Mesothelial cell of epicardium (in vitro differentiated cells): ENCODE measurements at places on chromosomes 1 and 21. TPM values are rescaled to one million over a fixed set of nuclear protein-coding genes. Genes with fewer than 3 reads are reported as not detected.

GRCh38 chr1:77283701-77284425 lies 2.0 kb downstream of the AK5 start:
- DNase-seq = no peak
- H3K27me3 ChIP-seq = peaks cover 90% of the 10 kb centered on the region
- H3K4me3 ChIP-seq = peak overlapping the region; percentile 4
- H3K36me3 ChIP-seq = no peaks in the 10 kb centered on the region
- H3K4me1 ChIP-seq = peaks cover 8% of the 10 kb centered on the region

DNA sequence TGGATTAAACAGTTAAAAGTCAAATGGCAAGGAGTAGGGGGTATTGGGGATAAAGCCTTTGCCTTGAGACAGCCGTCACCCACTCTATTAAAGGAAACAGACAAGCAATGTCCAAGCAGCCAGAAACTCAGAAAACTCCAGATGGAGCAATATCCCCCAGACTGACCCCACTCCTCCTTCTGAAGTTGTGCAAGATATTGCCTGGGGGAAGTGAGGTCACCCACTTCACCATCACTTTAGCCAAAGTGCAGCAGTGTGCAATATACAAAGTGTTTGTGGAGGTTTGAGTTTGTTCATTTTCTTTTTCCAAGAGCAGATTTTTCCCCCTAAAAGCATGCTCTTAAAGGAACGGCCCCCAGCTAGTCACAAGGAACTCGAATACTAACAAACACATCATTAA lies 125.1 kb downstream of the ETS2 start:
- no peak overlapping the region for H3K4me3 ChIP-seq
- peaks cover 1% of the 10 kb centered on the region for H3K27me3 ChIP-seq
- H3K36me3 ChIP-seq = no peaks in the 10 kb centered on the region
- peak overlapping the region; percentile 37 for H3K27ac ChIP-seq

GRCh38 chr1:230281556-230281955 lies 144.6 kb downstream of the PGBD5 start:
- no peak for DNase-seq
- no peak overlapping the region for H3K27ac ChIP-seq
- peaks cover 9% of the 10 kb centered on the region for H3K4me1 ChIP-seq
- H3K4me3 ChIP-seq = no peak overlapping the region

DNA sequence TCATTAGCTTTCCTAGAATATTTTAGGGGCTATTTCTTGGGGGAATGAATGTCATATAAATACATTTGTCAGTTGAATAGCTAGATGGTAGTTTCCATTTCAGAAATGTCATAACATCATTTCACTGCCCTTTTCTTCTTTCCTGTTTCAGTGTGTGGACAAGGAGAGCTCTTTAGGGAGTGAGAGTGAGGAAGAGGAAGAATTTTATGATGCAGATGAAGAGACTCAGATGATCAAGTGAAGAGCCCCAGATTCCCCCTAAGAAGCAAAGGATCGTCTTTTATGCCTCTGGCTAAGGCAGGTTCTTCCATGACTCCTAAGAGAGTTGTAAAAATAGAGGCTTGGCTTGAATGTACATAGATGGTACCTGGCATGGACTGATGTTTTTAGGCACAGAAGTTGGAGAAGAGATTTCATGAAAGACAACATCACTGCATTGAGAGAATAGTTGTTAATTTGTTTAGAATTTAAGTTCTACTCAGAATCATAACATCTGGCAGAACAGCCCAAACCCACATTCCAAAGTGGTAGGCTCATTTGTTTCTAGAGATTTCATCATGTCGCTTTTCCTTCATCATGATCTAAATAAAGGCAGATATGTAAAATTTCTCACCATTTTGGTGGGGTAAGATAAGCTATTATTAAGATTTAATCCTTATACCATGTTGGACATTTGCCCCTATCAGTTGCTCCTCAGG lies 44.2 kb upstream of the MAB21L3 start:
- H3K27me3 ChIP-seq = no peaks in the 10 kb centered on the region
- H3K36me3 ChIP-seq = peaks cover 38% of the 10 kb centered on the region
- H3K4me3 ChIP-seq = no peak overlapping the region
- H3K27ac ChIP-seq = no peak overlapping the region
- DNase-seq = no peak

- H3K4me3 ChIP-seq = no peak overlapping the region
- DNase-seq = no peak
- peaks cover 16% of the 10 kb centered on the region for H3K27me3 ChIP-seq
- no peaks in the 10 kb centered on the region for H3K4me1 ChIP-seq
Measured at GRCh38 chr1:34290831-34291230, 114.1 kb downstream of the C1orf94 start.

- H3K27me3 ChIP-seq = no peaks in the 10 kb centered on the region
- peaks cover 10% of the 10 kb centered on the region for H3K4me1 ChIP-seq
- DNase-seq = no peak
- no peak overlapping the region for H3K27ac ChIP-seq
- H3K4me3 ChIP-seq = no peak overlapping the region
Measured at GRCh38 chr1:35962952-35963351, 32.0 kb downstream of the AGO3 start.

- H3K4me1 ChIP-seq = peaks cover 37% of the 10 kb centered on the region
- no peak overlapping the region for H3K4me3 ChIP-seq
- H3K27me3 ChIP-seq = no peaks in the 10 kb centered on the region
- no peak for DNase-seq
Measured at GRCh38 chr1:8388732-8389562, 71.0 kb downstream of the SLC45A1 start.

DNA sequence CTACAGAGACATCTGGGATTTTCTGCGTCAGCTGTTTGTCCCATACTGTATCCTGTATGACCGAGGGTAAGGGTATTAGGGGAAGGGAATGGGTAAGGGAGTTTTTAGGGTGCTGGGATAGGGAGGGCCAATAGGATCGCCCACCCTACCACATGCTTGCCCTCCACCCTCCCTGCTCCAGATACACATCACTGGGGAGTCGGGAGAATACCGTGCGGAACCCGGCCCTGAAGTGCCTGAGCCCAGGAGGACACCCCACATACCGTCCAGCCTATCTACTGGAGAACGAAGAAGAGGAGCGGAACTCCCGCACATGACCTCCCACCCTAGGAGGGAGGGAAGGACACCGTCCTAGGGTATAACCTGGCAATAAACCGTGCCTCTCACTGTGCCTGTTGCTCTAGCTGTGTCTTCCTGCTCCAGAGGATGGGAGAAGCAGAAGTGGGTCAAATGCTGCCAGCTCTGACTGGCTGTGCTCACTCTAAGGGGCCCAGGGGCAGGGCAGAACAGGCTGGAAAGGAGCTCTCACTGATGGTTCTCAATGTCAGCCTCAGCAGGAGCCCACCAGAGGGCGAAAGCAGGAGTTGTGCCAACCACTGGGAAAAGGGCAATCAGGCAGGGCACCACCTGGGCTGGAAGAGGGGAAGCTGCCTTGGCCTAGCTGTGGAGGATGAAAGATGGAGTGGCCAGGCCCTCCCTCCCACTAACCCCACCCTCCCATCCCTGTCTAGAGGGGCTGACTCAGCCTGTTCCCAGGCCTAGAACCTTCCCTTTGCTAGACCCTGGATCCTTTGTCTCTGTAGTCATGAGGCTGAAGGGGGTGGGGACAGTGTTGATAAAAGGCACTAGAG lies 440 bp upstream of the LENEP start:
- no peak for DNase-seq
- H3K4me1 ChIP-seq = peaks cover 2% of the 10 kb centered on the region
- H3K27me3 ChIP-seq = no peaks in the 10 kb centered on the region
- H3K36me3 ChIP-seq = peaks cover 9% of the 10 kb centered on the region
- no peak overlapping the region for H3K27ac ChIP-seq

DNA sequence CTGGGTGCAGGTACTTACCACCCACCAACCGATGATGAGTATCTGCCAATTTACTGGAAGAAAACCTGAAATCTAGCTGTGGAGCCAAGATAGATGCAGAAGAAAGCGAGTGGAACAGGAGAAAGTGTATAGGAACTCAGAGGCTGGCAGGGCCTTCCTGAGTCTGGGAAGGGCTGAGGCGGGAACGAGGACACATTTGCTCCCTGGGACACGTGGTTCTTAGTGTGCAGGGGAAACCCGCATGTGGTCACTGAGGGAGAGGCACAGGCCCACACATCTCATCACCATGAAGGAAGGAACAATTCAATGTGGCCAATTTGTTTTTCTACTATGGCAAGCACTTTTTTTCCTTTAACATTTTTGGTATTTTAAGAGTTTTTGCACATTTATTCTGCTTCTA lies 8.2 kb downstream of the RYR2 start:
- H3K27me3 ChIP-seq = peaks cover 3% of the 10 kb centered on the region
- DNase-seq = no peak
- peaks cover 13% of the 10 kb centered on the region for H3K4me1 ChIP-seq
- no peak overlapping the region for H3K27ac ChIP-seq
- H3K4me3 ChIP-seq = no peak overlapping the region
- H3K36me3 ChIP-seq = no peaks in the 10 kb centered on the region

DNA sequence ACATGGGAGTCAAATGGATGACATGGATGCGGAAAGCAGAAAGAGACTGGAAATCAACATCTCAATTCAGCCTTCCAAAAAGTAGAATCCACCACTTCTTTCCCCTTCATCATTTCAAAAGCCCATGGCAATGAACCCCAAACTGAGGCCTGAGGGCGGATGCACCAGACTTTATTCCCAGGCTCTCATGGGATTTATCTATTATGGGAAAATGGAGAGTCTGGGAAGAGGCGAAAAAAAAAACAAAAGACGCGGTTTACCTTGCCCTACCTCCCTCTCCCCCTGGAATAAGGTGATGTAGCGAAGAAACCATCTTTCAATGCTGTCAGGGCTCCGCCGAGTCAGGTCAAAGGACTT lies 624 bp downstream of the KIFAP3 start:
- peaks cover 27% of the 10 kb centered on the region for H3K4me1 ChIP-seq
- peak overlapping the region; percentile 89 for H3K27ac ChIP-seq
- peak overlapping the region; percentile 91 for H3K4me3 ChIP-seq
- H3K36me3 ChIP-seq = peaks cover 12% of the 10 kb centered on the region
- no peak for DNase-seq

Gene NBPF20
- 4.5 to 5.0 TPM (median 4.9 TPM) in 3 replicates for total RNA-seq

Gene RGS8
- total RNA-seq = not detected in 3 replicates

DNA sequence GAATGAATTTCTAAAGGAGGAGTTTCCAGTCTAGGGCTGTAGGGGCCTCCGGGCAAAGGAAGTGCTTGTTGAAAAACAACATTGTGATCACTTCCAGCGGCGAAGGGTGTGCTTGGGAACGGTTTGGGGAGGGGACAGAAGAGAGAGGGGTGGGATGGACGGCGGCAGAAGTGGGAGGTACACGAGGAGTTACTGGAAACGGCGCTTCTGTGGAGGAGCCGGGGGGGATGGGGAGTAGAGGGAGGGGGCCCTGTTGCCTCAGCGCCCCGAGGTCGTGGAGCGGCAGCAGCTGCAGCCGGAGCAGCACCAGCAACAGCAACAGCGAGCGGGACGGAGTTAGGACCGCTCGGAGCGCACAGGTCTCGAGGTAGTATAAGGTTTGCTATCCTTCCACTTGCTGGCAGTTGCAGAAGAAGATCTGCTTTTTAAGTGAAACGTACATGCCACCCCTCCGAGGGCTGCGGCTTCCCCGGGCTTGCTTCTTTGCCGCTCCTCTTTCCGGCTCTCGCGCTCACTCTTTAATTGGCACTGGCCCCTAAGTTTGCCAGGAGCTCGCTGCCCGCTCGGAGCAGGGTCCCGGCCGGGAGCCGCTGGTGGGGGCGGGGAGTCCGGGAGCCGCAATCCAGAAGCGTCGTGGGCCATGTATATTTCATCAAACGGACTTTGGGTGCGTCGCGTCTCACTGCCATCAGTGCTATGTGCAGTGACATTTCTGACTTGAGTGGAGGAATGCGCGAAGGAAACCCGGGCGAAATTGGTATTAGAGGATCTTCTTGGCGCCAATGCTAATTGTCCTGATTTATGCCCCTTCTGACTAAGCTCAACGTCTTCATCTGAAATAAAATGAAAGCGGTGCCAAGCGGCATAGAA lies 771 bp upstream of the NTNG1 start:
- no peak for DNase-seq
- H3K27ac ChIP-seq = no peak overlapping the region
- H3K27me3 ChIP-seq = peaks cover 68% of the 10 kb centered on the region
- H3K36me3 ChIP-seq = no peaks in the 10 kb centered on the region

- H3K4me3 ChIP-seq = no peak overlapping the region
- H3K27me3 ChIP-seq = no peaks in the 10 kb centered on the region
- H3K4me1 ChIP-seq = peaks cover 84% of the 10 kb centered on the region
- no peak for DNase-seq
- H3K36me3 ChIP-seq = no peaks in the 10 kb centered on the region
Measured at GRCh38 chr1:197468543-197469175, 200.6 kb downstream of the CRB1 start.

Gene SNX7
- total RNA-seq = 16.1 to 20.2 TPM (median 18.8 TPM) in 3 replicates

Gene OBSCN
- 95.3 to 113 TPM (median 100 TPM) in 3 replicates for total RNA-seq

GRCh38 chr1:67850151-67850551 lies 16.9 kb upstream of the GNG12 start:
- no peaks in the 10 kb centered on the region for H3K36me3 ChIP-seq
- H3K27ac ChIP-seq = no peak overlapping the region
- no peak overlapping the region for H3K4me3 ChIP-seq
- no peaks in the 10 kb centered on the region for H3K27me3 ChIP-seq
- peaks cover 12% of the 10 kb centered on the region for H3K4me1 ChIP-seq
- DNase-seq = no peak

- H3K27me3 ChIP-seq = no peaks in the 10 kb centered on the region
- H3K4me1 ChIP-seq = peaks cover 16% of the 10 kb centered on the region
- DNase-seq = no peak
- H3K36me3 ChIP-seq = peaks cover 3% of the 10 kb centered on the region
Measured at GRCh38 chr1:7768583-7768982, 2.5 kb upstream of the VAMP3 start.

DNA sequence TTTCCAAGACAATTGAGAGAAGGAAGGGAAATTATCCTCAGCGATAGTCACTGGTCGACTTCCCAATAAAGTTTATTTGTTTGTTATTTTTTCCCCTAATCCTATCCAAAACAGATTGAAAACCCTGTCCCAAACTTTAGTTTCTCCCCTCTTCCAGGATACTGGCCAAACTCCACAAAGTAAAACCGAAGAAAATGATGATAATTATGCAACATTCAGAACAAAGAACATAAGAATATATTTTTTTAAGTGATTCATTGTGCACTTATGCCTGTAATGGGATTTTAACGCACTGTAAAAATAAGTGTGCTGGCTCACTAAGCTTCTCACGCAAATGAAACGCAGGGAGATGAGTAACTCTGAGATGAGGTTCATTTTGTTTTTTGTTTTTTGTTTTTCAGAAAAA lies 6.0 kb downstream of the GLIS1 start:
- H3K4me1 ChIP-seq = peaks cover 35% of the 10 kb centered on the region
- H3K4me3 ChIP-seq = no peak overlapping the region
- no peak for DNase-seq
- peaks cover 65% of the 10 kb centered on the region for H3K27me3 ChIP-seq
- no peaks in the 10 kb centered on the region for H3K36me3 ChIP-seq

DNA sequence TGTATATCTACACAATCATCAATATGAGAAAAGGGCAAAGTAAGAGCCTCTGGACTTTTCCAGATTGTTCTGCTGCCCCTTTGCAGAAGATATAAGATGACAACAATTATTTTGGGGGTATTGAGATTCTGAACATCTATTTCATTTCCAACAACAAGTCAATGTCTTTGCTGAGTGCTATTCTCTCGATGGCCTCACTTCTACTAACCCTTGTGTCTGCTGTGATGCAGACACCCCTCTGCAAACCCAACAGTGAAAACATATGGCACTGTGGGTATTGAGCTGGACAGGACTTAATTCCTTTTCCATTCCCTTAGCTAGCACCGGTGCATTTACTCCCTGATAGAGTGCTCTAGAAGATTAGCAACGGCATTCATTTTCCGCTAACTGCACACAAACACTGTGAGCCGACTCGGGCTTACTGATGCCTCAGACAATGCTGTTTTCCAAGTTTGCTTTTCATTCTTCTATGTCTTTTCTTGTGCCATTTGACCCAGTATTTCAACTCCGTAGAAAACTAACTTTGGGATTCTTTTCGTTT lies 33.4 kb upstream of the SMYD2 start:
- no peak for DNase-seq
- H3K27ac ChIP-seq = no peak overlapping the region
- no peak overlapping the region for H3K4me3 ChIP-seq
- H3K36me3 ChIP-seq = no peaks in the 10 kb centered on the region
- H3K4me1 ChIP-seq = peaks cover 2% of the 10 kb centered on the region

Gene MYBPH
- total RNA-seq = not detected in 3 replicates
